ENCODE measurements at places on chromosomes 2 and 18. TPM values are rescaled to one million over a fixed set of nuclear protein-coding genes. Genes with fewer than 3 reads are reported as not detected.
A peak's percentile ranks its signal among the peaks of the same experiment; 100 is the strongest.

GRCh38 chr2:202267495-202267894, 1.9 kb downstream of the NOP58 start:
- peaks cover 32% of the 10 kb centered on the region for H3K4me1 ChIP-seq
- H3K36me3 ChIP-seq: no peaks in the 10 kb centered on the region
- no peaks in the 10 kb centered on the region for H3K27me3 ChIP-seq
- no peak for DNase-seq
- peak overlapping the region; percentile 98 for H3K4me3 ChIP-seq

- no peak overlapping the region for H3K27ac ChIP-seq
- no peaks in the 10 kb centered on the region for H3K27me3 ChIP-seq
- no peak for DNase-seq
- H3K4me3 ChIP-seq: no peak overlapping the region
Measured at GRCh38 chr2:191325651-191326365, 80.6 kb downstream of the MYO1B start.

DNA sequence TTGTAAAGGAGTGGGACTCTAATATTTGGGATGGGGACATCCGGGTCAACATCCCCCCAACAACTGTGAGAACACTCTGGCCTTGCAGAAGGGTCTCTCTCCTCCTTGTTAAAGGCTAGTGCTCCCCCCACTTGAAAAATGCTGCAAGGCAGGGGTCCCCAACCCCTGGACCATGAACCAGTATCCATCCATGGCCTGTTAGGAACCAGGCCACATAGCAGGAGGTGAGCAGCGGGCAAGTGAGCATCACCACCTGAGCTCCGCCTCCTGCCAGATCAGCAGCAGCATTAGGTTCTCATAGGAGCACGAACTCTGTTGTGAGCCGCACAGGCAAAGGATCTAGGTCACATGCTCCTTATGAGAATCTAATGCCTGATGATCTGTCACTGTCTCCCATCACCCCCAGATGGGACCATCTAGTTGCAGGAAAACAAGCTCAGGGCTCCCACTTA, 243.9 kb upstream of the ID2 start:
- no peaks in the 10 kb centered on the region for H3K36me3 ChIP-seq
- no peaks in the 10 kb centered on the region for H3K27me3 ChIP-seq

DNA sequence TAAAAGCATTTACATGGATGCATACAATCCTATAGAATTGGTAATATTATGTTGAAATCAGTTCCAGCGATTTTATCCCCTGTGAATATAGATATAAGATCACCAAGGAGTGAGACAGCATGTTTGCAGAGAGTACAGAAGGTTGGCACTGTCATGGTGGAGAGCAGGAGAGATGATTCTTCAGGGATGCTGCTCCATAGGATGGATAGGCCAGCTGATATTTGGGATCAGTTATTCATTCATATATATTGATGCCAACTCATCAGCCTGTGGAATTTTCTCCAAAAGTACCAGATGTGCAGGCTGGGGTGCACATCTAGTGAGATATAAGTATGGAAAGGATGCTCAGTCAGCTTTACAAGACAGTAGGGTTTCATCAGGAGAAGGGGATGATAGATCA, 139.9 kb downstream of the IKZF2 start:
- DNase-seq: no peak
- H3K27me3 ChIP-seq: no peaks in the 10 kb centered on the region
- no peak overlapping the region for H3K4me3 ChIP-seq
- H3K36me3 ChIP-seq: no peaks in the 10 kb centered on the region

DRC1 gene
- polyA plus RNA-seq: 0.15 TPM

DNA sequence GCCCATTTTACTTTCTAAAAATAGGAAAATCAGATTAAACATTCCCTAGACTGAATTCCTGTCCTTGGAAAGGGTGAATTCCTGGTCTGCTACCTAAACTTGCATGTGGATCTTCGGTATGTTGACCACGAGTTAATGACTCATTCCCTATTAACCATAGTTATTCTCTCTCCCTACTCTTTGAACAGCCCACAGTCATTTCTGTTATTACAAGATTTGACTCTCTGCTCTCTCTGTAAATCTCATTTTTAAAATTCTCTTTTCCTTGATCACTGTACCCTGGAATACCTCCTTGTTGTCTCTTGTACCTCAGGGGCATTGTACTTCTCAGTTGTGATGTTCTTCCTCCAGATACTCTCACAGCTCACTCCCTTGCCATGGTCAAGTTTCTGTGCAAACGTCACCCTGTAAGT, 92.0 kb upstream of the GULP1 start:
- no peak overlapping the region for H3K27ac ChIP-seq
- no peak overlapping the region for H3K4me3 ChIP-seq
- H3K27me3 ChIP-seq: no peaks in the 10 kb centered on the region
- no peaks in the 10 kb centered on the region for H3K36me3 ChIP-seq
- no peak for DNase-seq
- H3K4me1 ChIP-seq: no peaks in the 10 kb centered on the region

DCC gene
- polyA plus RNA-seq: not detected

GRCh38 chr2:188784269-188784762, 189.9 kb upstream of the COL3A1 start:
- DNase-seq: no peak
- no peak overlapping the region for H3K27ac ChIP-seq
- H3K27me3 ChIP-seq: no peaks in the 10 kb centered on the region
- no peaks in the 10 kb centered on the region for H3K36me3 ChIP-seq
- no peaks in the 10 kb centered on the region for H3K4me1 ChIP-seq

IL36B gene
- polyA plus RNA-seq: not detected

DNA sequence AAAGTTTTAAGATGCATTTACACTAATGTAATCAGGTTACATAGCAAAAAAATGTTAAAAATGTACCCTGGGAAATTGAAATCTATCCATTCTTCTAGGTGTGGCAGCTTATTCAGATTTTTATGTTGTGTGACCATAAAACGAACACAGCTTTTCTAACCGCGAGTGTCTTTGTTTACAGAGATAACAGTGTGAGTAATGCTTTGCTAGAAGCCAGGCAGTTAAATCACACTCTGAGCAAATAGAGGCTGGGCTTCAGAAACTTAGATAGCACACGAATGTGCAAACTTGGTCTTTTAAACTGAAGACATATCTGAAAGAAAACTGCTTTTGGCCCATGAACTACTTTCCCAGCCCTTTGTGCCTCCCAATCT, 116.1 kb downstream of the SPTBN1 start:
- H3K27ac ChIP-seq: peak overlapping the region; percentile 72
- no peaks in the 10 kb centered on the region for H3K36me3 ChIP-seq
- no peak overlapping the region for H3K4me3 ChIP-seq
- no peaks in the 10 kb centered on the region for H3K27me3 ChIP-seq
- no peak for DNase-seq

SRBD1 gene
- 3.8 TPM for polyA plus RNA-seq

DNA sequence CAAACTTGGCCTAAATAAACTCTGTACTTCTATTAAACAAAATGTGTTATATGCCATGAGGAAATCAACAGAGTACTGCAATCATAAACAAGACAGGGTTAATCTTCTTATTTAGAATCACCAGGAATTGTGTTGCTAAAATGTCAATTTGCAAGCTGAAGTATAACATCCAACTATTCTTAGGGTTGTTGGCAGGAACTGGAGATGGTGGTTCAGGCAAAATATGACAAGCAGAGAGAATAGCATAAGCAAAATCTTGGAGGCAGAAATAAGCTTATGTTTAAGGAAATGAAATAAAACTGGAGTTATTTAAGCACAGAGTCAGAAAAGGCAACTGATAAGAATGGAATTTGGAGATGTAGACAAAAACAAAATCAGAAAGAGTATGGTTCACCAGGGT, 463.8 kb upstream of the SLC8A1 start:
- H3K27me3 ChIP-seq: no peaks in the 10 kb centered on the region
- no peak overlapping the region for H3K4me3 ChIP-seq
- DNase-seq: no peak
- peaks cover 7% of the 10 kb centered on the region for H3K4me1 ChIP-seq

PRKAG3 gene
- polyA plus RNA-seq: not detected

- no peaks in the 10 kb centered on the region for H3K27me3 ChIP-seq
- H3K36me3 ChIP-seq: no peaks in the 10 kb centered on the region
- H3K4me3 ChIP-seq: no peak overlapping the region
- no peak for DNase-seq
- H3K27ac ChIP-seq: no peak overlapping the region
- no peaks in the 10 kb centered on the region for H3K4me1 ChIP-seq
Measured at GRCh38 chr2:167940734-167941507, 306.5 kb downstream of the STK39 start.

XIRP2 gene
- 251 TPM for polyA plus RNA-seq

DSEL gene
- polyA plus RNA-seq: 0.61 TPM

DNA sequence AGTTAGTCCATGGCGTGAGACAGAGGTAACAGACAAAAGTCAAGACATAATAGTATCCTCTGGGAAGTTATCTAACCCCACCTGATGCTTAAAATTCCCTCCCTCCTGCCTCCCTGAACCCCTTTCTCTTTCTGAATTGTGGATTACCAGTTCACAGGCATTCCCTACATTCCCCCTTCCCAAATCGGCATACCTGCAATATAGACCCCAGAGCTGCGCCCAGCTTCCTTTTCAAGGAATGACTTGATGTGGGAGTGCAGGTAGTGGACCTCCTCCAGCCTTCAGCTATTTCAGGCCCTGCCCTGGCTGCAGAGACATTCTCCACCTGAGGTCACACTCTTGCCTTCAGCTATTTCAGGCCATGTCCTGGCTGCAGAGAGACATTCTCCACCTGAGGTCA, 111.1 kb upstream of the KLF7 start:
- H3K4me3 ChIP-seq: no peak overlapping the region
- no peaks in the 10 kb centered on the region for H3K4me1 ChIP-seq
- H3K36me3 ChIP-seq: no peaks in the 10 kb centered on the region
- H3K27ac ChIP-seq: no peak overlapping the region
- no peak for DNase-seq
- H3K27me3 ChIP-seq: no peaks in the 10 kb centered on the region

- H3K27me3 ChIP-seq: no peaks in the 10 kb centered on the region
- no peaks in the 10 kb centered on the region for H3K36me3 ChIP-seq
- H3K27ac ChIP-seq: peak overlapping the region; percentile 7
- H3K4me1 ChIP-seq: peaks cover 14% of the 10 kb centered on the region
- DNase-seq: no peak
Measured at GRCh38 chr18:362311-363290, 94.8 kb upstream of the THOC1 start.

GRCh38 chr18:12282442-12283039, 25.5 kb upstream of the TUBB6 start:
- no peaks in the 10 kb centered on the region for H3K36me3 ChIP-seq

GRCh38 chr2:233037078-233037477, 4.6 kb downstream of the NEU2 start:
- no peaks in the 10 kb centered on the region for H3K4me1 ChIP-seq
- no peak overlapping the region for H3K27ac ChIP-seq
- H3K36me3 ChIP-seq: no peaks in the 10 kb centered on the region
- no peaks in the 10 kb centered on the region for H3K27me3 ChIP-seq
- H3K4me3 ChIP-seq: no peak overlapping the region

GRCh38 chr2:158128168-158128973, 26.7 kb downstream of the UPP2 start:
- no peak overlapping the region for H3K27ac ChIP-seq
- H3K4me3 ChIP-seq: no peak overlapping the region
- no peak for DNase-seq
- H3K36me3 ChIP-seq: no peaks in the 10 kb centered on the region
- no peaks in the 10 kb centered on the region for H3K4me1 ChIP-seq

- H3K27ac ChIP-seq: peak overlapping the region; percentile 98
- no peaks in the 10 kb centered on the region for H3K36me3 ChIP-seq
- no peak for DNase-seq
- H3K27me3 ChIP-seq: no peaks in the 10 kb centered on the region
Measured at GRCh38 chr2:55049821-55050099, 491 bp downstream of the RTN4 start.

TACR1 gene
- 0.01 TPM for polyA plus RNA-seq

- H3K4me1 ChIP-seq: peaks cover 20% of the 10 kb centered on the region
- no peaks in the 10 kb centered on the region for H3K27me3 ChIP-seq
- H3K27ac ChIP-seq: no peak overlapping the region
- no peak overlapping the region for H3K4me3 ChIP-seq
Measured at GRCh38 chr2:148726228-148726627, 81.7 kb downstream of the EPC2 start.

DNA sequence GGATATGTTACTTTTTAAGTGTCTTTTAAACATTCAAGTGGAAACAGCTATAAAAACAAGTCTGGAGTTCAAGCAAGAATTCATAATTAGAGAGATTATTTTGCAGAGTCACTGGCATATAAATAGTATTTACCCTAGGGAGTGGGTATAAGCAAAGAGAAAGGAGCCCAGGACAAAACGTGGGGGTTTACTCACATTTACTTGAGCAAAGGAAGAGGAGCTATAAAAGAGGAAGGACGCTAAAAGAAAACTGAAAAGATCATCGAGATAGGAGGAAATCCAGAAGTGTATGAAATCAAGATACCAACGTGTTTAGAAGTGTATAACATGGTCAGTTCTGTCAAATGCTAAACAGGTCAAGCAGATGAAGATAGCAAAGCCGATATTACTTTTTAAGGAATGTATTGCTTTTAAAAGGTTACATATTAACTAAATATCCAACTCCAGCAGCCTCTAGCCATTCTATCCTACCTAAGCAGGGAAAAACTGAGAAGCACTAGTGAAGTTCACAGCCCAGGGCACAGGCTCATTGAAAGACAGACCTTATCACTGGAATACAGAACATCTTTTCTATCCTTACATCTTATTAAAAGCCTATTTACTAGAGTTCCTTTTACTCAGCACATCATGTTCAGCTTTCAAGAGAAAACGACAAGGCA, 8.6 kb downstream of the KANSL1L start:
- H3K4me1 ChIP-seq: peaks cover 48% of the 10 kb centered on the region
- peak overlapping the region; percentile 2 for H3K4me3 ChIP-seq
- H3K27ac ChIP-seq: no peak overlapping the region

DNA sequence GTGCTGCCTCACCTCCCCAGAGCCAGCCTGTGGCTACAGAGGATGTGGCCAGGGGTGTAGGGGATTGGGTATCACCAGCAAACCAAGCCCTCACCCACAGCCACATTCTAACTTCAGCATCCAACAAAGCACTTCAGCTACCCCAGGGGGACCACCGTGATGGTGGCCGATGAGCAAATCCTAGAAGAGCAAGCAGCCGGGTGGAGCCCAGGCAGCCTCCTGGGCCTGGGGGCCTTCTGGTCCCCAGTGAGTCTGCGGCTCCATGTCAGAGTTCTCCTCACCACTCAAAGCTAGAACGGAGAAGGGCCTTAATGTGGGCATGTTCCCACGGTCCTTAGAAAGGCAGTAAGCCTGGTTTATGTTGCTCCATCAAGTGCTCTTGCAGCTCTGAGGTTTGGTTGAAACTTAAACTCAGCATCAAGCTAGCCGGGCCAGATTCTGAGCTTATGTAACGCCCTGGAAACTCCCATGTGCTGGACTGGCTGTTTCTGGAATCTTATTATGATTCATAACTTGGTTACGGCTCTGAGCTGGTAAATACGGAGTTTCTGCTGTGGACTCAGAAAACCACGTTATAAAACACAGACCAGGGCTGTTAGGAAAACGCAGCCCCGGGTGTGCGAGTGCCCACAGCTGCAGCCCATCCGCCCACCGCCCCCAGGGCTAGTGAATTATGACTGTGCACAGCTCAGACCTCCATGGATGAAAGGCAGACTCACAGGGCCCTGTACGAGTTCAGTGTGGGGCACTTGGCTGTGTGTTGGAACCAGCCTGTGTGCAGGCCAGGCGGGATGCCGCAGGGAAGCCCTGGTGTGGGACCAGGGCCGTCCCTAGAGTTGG, 99.8 kb downstream of the SEPTIN10 start:
- peak; percentile 34 for DNase-seq
- no peaks in the 10 kb centered on the region for H3K36me3 ChIP-seq

- no peak overlapping the region for H3K4me3 ChIP-seq
- no peak for DNase-seq
- H3K4me1 ChIP-seq: no peaks in the 10 kb centered on the region
- H3K36me3 ChIP-seq: no peaks in the 10 kb centered on the region
- H3K27ac ChIP-seq: no peak overlapping the region
- no peaks in the 10 kb centered on the region for H3K27me3 ChIP-seq
Measured at GRCh38 chr2:14587119-14587518, 45.4 kb upstream of the LRATD1 start.
